Left renal cortex interstitium (tissue), 4 donors: ENCODE measurements at places on chromosomes 13 and 19. TPM values are rescaled to one million over a fixed set of nuclear protein-coding genes. Genes with fewer than 3 reads are reported as not detected.

The KLC3 gene
- polyA plus RNA-seq: 2.3 TPM

The PSPN gene
- polyA plus RNA-seq: 2.7 TPM

The CNFN gene
- 1.1 TPM for polyA plus RNA-seq

The TINCR gene
- 0.39 TPM for polyA plus RNA-seq

The ZFP30 gene
- polyA plus RNA-seq: 21.8 TPM

The FCHO1 gene
- 2.4 TPM for polyA plus RNA-seq

The UBE2L5 gene
- 0.66 TPM for polyA plus RNA-seq

DNA sequence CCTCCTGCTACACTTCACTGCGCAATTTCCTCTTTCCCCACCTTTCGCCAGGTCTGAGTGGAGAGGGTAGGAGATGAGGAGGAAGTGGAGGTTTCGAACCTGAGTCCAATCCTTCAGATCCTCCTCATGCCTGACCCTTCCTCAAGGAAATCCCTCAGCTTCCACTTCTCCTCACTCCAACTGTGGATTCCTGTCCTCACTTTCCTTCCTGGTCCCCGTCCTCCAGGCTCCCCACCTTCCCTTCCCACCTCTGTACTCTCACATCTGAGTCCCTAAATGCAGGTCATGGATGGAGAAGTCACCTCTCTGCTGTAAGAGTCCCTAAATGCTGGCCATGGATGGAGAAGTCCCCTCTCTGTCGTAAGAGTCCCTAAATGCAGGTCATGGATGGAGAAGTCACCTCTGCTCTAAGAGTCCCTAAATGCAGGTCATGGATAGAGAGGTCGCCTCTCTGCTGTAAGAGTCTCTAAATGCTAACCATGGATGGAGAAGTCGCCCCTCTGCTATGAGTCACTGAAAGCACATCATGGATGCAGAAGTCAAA lies 3.1 kb downstream of the TMEM86B start:
- DNase-seq: no peak

- DNase-seq: no peak
Observed at GRCh38 chr13:113149711-113150549, 8.5 kb upstream of the PROZ start.

- DNase-seq: no peak
Observed at GRCh38 chr19:17530586-17530985, 19.1 kb downstream of the PGLS start.

- no peak for DNase-seq
Observed at GRCh38 chr13:26062853-26063444, 11.1 kb upstream of the SHISA2 start.

DNA sequence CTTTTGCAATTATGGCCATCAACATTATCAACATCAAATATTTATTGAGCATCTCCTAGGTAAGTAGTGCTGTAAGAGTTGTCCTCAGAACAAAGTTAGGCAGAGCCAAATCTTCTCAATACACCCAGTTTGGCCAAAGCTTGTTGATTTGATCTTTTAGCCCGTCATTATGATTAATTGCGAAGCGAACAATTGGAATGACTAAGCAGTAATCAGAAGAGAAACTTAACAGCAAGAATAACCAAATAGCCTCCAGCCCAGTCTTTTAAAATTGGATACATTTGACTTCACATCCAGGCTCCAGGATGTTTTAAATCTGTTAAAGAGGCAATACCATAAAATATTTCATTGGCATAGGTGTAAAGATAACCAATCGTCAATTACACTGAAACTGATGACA lies 1156.0 kb downstream of the OLFM4 start:
- DNase-seq: no peak

DNA sequence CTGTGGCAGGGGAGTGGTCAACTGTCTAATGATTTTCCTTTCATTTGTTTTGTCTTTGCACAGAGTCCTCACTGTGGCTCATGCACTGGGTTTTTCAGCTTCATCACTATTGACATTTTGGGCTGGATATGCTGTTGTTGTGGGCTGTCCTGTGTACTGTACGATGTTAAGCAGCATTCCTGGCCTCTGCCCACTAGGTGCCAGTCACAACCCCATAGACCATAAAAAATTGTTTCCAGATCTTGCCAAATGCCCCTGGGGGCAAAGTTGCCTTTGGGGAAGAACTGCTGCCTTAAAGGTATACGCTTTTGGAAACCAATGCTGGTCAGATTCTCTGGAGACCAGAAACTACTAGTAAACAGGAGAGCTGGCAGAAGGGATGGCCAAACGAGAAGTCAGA lies 310.4 kb downstream of the SPRY2 start:
- no peak for DNase-seq

DNA sequence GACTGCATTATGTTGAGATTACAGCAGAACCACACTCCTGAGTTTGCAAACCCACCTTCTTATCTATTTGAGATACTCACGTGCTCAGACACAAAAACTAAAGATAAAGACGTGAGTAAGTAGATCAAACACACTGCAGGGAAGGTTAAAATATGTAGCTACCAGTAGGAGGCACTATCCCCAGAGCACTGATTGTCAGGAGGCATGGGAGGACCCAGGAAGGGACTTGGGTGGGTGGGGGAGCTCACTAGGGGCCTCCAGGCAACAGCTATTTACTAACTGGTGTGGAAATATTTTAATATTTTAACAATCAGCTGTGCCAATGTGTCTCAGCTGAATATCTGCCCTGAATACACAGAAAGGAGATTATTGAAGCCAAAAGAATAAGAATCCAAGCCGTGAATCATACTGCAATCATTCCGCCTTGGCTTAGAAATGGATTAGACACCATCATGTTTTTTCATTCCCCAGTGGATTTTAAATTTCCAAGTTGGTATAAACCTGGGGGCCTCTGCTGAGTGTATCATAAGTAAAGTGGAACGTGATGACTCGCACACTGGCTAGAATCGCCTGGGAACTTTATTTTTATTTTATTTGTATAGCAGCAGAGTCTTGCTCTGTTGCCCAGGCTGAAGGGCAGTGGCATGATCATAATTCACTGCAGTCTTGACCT lies 73.2 kb upstream of the CACNA1A start:
- DNase-seq: no peak

DNA sequence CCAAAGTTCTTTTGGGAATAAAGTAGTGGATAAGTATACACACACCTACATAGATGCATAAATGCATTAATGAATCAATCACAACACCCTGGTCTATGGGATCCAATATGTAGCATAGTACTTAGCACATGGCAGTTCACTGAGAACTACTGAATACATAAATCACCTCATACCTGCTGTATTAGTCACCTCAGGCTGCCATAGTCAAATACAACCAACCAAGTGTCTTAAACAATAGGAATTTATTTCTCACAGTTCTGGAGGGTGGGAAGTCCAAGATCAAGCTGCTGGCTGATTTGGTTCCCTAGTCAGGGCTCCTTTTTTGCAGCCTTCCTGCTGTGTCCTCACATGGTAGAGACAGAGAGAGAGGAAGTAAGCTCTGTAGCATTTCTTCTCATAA lies 228.2 kb downstream of the NHLRC3 start:
- DNase-seq: no peak

DNA sequence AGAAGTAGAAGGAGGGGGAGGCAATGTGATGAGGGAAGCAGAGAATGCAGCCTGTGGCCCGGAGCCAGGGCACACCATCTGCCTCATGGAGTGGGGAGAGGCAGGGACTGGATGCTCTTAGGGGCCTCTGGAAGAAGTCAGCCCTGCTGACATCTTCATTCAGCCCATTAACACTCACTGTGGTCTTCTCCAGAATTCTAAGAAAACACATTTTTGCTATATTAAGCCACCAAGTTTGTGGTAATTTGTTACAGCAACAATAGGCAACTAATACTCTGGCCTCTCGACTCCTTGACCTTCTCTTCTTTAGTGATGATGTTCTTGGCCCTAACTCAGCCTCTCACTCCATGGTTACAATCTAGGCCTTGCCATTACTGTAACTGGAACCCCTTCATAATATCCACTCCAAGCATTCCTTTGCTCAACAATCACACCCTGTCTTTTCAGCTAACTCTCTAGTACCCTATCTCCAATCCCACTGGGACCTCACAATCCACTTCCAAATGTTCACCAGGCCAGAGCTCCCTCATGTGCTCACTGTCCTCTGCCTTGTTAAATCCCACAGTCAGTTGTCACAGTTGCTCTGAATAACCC lies 98.5 kb downstream of the MIPEP start:
- no peak for DNase-seq

GRCh38 chr13:71593566-71593965 lies 273.4 kb downstream of the DACH1 start:
- no peak for DNase-seq

GRCh38 chr19:6686628-6686975 lies 16.6 kb upstream of the TNFSF14 start:
- no peak for DNase-seq

DNA sequence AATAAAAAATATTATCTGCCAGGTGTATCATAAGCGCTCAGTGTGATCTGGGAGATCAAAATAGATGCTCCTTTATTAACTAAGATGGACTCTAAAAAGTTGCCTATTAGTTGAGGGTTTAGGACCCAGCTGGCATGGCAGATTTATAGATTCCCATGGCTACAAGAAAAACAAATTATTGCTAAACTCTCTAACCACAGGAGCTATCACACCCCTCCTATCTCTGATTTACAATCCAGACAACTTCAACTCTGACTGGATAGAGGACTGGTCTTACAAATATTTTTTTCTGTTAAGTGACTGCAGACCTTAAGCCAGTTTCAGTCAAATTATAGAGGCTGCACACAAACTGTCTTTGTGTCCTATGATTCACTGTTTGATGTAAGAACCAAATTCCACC lies 45.4 kb upstream of the MYCBP2 start:
- no peak for DNase-seq

GRCh38 chr13:43782686-43783085 lies 4.1 kb downstream of the ENOX1 start:
- DNase-seq: no peak

DNA sequence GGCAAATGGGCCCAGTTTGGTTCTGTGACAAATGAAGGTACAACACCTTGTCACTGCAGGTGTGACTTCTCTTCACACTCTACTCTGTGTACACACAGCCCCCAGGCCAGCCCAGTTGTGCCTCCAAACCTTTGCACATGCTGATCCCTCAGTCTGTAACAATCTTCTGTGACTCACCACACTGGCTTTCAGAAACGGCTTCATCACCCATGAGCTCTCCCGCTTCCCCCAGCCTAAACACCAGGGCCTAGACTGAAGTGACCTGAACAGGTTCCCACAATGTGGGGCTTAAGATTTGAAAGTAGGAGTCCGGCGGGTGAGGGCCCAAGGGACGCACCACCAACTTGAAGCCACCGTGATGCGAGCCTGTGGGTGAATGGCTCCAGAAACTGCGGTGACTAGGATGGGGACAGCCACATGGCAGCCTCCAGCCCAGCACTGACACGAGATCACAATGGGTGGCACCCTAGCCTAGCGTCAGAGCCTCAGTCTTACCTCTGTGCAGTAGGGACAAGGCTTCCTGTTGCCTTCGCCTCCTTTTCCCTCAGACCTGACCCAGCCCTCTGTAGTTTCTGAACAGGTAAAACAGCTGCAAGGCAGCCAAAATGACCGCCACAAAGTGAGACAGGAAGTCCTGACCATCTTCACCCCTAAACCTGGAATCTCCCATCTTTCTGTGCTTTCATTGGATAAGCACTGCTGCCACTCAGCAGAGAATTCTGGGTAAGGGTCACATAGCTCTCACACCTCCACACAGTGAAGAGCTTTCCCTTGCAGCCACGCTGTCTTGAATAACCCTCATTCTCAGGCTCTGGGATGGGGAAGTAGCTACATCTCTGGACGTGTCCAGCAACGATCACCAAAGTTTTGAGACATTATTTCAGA lies 34.2 kb upstream of the ZNF599 start:
- no peak for DNase-seq

DNA sequence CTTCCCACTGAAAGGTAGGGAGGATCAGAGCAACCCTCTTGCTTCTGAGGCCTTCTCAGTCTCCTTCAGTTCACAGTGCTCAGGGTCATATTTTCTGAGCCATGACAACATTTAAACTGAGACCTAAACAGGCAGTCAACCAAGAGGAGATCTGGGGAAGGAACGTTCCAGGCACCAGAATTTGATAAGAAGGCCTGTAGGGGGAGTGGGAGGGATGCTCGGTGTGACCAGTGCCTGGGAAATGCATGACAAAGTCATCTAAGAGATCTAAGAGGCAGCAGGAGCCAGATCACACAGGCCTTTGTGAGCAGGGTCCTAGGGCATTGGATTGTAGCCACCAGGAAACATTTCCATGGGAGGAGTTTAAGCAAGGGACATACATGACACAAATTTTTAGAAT lies 71.6 kb downstream of the SHISA2 start:
- DNase-seq: no peak

GRCh38 chr19:10695401-10696398 lies 5.5 kb upstream of the QTRT1 start:
- peak; percentile 84 for DNase-seq

DNA sequence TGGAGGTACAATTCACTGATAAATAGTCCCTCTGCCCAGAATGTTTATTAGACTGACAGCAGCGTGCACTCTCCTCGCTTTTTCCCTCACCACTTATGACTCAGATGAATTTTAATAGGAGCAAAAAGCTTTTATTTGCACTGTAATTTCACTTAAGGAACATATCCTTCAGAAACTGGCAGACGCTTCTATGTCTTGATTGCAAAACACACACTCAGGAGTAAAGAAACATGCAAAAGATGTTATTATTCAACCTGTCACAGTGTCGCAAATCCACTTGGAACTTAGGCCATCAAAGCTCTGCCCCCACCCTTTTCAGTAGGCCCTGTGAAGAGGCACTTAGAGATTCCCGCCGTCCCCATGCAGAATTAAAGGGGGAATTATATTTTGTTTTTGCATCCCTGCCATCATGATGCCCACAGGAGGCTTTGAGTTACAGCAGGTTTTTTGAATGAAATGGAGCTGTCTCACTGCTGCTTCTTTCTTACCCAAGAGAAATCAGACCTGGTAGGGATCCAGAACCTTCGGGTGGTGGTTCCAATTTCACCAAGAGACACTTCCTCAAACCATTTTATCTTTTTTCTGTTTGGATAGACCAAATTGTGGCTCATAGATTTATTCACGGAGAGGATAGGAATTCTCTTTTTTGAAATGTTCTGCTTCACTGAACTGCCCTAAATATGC lies 74.5 kb downstream of the GGACT start:
- DNase-seq: no peak

DNA sequence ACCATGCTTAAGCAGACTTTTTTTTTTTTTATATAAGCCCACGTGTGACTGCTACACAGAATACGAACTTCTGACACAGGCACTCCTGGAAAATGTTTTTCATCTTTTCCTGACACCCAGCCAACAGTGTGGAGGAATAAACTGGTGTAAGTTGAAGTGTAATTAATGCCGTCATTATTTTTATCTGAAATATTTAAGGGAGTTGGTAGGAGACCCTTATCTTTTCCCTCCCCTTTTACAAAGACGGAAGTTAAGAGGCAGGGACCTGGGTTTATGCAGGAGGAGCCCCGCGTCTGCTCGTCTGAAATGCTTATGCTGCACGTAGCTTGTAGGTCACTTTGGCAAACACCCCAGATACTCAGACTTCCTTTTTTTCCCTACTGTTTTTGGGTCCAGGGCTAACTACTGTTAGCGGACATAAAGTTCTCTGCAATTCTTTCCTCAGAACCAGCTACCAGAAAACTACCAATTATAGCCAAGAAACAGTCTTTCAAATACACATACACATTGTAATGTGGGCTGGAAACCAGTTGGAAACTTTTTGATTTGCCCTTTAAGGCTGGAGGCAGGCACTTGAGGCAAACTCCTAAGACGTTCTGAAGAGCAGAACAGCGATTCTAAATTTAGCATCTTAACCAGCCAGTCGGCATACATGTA lies 50.8 kb downstream of the EFNB2 start:
- no peak for DNase-seq

- DNase-seq: no peak
Observed at GRCh38 chr13:100518394-100519062, 70.1 kb downstream of the GGACT start.

GRCh38 chr19:19775891-19776205 lies 42.9 kb upstream of the ZNF14 start:
- peak; percentile 9 for DNase-seq

- no peak for DNase-seq
Observed at GRCh38 chr13:28099396-28100149, 803 bp downstream of the FLT3 start.
